Effector memory CD8-positive, alpha-beta T cell (primary cell): ENCODE measurements at places on chromosomes 11 and 22.

DNA sequence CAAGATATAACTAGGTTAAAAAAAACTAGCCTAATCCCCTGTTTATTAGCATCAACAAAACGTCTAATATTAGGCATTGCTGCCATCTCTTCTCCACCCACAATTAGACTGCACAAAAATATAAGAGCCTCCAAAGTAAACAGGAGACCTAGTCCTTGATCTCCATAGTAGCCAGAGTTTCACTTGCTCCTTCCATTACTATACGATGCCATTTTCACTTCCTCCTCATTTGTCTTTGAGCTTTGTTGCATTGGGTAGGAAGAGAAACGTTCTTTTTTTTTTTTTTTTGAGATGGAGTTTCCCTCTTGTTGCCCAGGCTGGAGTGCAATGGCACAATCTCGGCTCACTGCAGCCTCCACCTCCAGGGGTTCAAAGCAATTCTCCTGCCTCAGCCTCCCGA, 42.3 kb upstream of the RDX start:
- no peak for DNase-seq

DNA sequence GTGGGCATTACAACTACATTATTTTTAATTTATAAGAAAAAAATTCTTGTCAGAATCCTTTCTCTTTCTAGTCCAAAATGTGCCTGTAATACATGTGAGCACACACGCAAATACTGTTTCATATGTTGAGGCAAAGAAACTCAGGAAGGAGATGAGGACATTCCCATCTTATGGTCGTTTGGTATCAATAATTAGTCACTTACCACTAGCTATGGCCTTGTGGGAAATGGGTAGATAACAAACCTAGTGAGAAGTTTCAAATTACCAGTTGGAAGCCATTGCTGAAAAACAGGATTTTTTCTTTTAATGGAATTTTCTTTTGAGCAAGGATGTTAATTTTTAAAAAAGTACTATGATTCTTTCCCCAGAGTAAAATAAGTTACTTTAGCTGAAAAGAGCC, 25.7 kb downstream of the AMOTL1 start:
- DNase-seq = no peak

GRCh38 chr11:68015467-68015866, 5.3 kb downstream of the ALDH3B1 start:
- DNase-seq = no peak

GRCh38 chr11:8810540-8811301, 100.3 kb upstream of the AKIP1 start:
- DNase-seq = no peak

DNA sequence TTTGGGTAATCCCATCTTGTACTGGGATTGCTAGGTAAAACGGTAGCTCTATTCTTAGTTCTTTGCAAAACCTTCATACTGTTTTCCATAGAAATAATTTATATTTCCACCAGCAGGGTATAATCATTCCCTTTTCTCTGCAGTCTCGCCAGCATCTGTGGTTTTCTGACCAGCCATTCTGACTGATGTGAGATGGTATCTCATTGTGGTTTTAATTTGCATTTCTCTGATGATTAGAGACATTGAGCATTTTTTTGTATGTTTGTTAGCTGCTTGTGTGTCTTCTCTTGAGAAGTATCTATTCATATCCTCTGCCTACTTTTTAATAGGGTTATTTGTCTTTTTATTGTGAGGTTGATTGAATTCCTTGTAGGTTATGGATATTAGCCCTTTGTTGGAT, 220.9 kb downstream of the PGR start:
- DNase-seq = no peak

DNA sequence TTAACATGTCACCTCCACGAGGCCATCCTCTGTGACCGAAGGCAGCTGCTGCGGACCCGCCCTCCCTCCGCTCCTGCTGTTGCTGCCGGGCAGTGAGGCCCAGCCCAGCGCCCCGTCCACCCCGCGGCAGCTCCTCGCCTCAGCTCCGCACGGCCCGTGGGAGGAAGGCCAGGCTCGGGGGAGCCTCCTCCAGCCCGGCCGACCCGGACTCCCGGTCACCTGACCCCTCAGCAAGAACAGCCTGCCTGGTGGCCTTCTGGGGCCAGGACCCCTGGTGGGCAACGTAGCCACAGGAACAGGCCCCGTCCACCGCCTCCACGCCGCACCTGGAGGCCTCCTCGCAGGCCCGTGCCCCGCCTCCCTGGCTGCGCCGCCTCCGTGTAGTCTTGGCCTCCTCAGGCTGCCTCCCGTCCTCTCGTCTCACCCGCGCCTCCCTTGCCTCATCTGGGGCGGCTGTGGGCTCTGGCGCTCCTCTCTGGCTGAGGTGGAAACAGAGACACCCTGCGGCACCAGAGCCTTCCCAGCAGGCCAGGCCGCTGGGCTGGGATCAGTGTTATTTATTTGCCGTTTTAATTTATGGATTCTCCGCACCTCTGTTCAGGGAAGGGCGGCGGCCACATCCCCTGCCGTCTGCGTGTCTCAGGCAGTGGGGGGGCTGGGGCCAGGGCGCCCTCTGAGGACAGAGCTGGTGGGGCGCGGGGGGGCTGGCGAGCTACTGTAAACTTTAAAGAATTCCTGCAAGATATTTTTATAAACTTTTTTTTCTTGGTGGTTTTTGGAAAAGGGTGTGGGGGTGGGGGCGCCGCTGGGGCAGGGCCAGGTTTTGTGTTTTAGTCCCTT, 25.4 kb downstream of the MOB2 start:
- no peak for DNase-seq

DNA sequence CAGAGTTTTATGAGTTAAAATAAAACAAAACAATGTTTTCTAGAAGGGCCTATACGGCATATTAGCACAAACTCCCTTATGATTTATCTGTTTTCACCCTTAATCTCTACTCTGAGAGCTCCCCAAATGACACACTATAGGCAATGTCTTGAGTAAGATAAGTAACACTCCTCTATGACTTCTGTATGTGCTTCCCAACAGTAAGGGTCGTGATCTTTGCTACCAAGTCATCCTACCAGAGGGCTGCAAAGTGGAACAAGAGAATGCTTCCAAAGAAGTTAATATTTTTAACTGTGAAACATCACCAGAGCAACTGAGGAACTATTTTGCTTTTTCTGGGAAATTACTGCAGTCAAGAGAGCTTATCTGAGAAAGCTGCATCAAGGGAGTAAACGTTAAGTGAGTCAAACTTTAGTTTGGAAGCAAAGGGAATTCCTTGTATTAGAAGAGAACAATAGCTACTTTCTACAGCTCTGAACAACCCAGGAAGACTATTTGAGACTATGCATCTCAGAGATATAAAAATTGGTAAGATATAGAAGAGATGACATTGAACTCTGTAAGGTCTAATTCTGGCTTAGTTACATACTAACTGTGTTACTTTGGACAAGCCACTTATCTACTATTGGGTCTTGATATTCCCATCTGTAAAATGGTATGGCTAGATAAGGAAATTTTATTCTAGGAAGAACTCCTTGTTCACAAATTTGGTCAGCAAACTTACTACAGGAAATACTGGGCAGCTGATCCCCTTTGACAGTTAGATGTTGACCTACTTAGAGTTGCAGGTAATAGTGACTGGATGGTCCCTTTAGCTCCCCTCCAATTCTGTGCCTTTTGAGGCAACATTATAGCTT, 43.7 kb upstream of the CCDC34 start:
- no peak for DNase-seq

DNA sequence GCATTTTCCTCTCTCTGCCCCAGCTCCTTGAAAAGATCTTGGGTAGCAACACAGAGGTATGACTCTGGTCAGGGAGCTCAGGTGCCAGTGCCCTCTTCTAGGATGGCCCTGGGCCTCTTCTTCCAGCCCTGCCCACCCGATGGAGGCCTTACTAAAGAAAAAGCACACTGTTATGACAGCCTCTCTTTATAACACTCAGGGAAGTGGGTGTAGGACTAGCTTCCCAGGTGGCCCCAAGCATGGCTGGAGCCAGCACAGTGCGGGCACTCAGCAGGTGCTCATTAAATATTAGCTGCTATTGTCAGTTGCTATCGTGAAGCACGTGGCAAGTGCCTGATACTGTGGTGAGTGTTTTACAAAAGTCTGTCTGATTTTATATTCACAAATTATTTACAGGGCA, 127.2 kb upstream of the B3GAT1 start:
- DNase-seq = no peak

DNA sequence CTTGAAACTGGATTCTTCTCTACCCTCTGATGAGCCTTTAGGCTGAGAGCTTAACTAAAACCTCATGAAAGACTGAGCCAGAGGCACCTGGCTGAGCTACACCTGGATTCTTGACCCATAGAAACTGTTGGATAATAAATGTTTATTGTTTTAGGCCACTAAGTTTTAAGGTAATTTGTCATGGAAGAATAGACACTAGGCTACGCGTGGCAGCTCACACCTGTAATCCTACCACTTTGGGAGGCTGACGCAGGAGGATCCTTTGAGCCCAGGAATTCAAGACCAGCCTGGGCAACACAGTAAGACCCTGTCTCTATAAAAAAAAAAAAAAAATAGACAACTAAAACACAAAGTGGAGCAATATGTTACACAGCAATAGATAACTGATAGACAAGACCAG, 29.2 kb upstream of the UPB1 start:
- no peak for DNase-seq

DNA sequence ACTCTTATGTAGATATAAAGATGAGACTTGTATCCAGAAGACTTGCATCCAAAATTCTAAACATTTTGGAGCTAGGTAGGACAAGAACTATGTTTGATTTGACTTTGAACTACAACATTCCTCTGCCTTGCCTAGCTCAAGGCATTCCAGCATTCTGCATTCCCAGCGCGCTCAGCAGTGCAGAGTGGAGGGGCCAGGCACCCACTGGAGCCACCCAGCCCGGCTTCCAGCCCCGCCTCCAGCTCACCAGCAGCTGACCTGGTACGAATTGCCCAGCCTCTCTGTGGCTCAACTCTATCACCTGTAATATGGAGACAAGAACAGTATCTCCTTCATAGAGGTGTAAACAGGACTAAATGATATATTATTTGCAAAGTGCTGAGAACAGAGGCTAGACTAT, 28.8 kb downstream of the PRDM10 start:
- no peak for DNase-seq

GRCh38 chr11:32462011-32462690, 26.8 kb upstream of the WT1 start:
- DNase-seq = no peak

- no peak for DNase-seq
These were observed 60.0 kb upstream of the NUP160 start for GRCh38 chr11:47908198-47908597.

- no peak for DNase-seq
These were observed 387.5 kb downstream of the KCNA4 start for GRCh38 chr11:29629286-29629685.

GRCh38 chr22:42930810-42931420, 73.8 kb upstream of the ARFGAP3 start:
- DNase-seq = no peak
